Activated T-helper 17 cell treated with anti-CD3 and anti-CD28 coated beads, Interleukin-2, amount 50 U/mL, for 72 hours (primary cell): ENCODE measurements at places on chromosomes 2 and 18.

GRCh38 chr2:24721470-24721869 is 71.7 kb downstream of the PTRHD1 start:
- no peaks in the 10 kb centered on the region for H3K27me3 ChIP-seq
- H3K27ac ChIP-seq: peak overlapping the region; percentile 55
- peaks cover 6% of the 10 kb centered on the region for H3K4me1 ChIP-seq
- H3K36me3 ChIP-seq: peaks cover 67% of the 10 kb centered on the region
- peak; percentile 93 for ATAC-seq

DNA sequence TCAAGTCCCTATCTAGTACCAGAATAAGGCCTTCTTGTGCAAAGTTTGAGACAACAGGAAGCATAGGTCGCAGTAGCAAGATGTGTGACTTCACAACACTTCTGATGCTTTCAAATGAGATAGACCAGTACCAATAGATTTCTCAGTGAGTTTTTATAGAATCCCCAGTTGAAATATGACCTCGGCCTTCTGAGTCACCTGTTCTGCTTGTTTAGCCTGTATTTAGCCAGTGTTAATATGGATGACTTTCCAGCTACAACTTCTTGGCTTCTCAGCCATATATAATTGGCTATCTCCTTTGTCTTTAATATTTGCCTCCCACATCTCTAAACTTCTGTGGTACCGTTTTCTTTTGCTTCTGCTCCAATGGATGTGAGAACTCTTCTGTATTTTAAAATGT is 113.8 kb downstream of the KYNU start:
- no peaks in the 10 kb centered on the region for H3K4me1 ChIP-seq
- no peak for ATAC-seq
- H3K36me3 ChIP-seq: no peaks in the 10 kb centered on the region
- peaks cover 5% of the 10 kb centered on the region for H3K27me3 ChIP-seq

- no peaks in the 10 kb centered on the region for H3K27me3 ChIP-seq
- peak overlapping the region; percentile 85 for H3K4me3 ChIP-seq
- peak overlapping the region; percentile 84 for H3K27ac ChIP-seq
- peaks cover 17% of the 10 kb centered on the region for H3K36me3 ChIP-seq
- ATAC-seq: no peak
Measured at GRCh38 chr2:98463081-98463481, 18.4 kb downstream of the INPP4A start.

DNA sequence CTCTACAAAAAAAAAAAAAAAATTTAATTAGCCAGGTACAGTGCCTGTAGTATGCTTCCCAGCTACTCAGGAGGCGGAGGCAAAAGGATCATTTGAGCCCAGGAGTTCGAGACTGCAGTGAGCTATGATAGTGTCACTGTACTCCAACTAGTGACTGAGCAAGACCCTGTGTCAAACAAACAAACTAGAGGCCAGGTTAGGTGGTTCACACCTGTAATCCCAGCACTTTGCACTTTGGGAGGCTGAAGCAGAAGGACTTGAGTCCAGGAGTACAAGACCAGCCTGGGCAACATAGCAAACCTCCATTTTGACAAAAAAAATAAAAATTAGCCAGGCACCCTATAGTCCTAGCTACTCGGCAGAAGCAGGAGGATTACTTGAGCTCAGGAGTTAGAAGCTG is 13.4 kb downstream of the HDLBP start:
- no peaks in the 10 kb centered on the region for H3K27me3 ChIP-seq
- peaks cover 34% of the 10 kb centered on the region for H3K36me3 ChIP-seq
- H3K4me1 ChIP-seq: peaks cover 32% of the 10 kb centered on the region
- no peak overlapping the region for H3K27ac ChIP-seq
